ENCODE measurements at places on chromosomes 4 and X.

DNA sequence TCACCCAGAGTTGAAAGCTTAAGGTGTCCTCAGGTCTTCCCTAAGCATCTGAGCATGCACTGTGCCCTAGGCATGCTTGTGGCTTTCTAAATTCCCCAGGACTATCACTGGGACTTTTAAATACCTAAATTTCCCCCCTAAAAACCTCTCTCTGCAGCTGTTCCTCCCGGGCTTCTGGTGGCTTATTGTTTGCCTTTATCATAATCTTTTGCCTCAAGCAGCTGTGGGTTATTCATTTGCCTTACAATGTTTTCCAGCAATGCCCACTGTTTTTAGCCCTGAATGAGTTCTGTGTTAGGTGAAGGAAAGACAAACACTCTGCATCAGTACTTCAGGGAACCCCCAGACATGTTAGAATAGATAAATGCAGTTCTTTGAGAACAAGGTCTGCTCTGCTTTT lies 455.0 kb downstream of the ZIC3 start:
- no peak for DNase-seq

DNA sequence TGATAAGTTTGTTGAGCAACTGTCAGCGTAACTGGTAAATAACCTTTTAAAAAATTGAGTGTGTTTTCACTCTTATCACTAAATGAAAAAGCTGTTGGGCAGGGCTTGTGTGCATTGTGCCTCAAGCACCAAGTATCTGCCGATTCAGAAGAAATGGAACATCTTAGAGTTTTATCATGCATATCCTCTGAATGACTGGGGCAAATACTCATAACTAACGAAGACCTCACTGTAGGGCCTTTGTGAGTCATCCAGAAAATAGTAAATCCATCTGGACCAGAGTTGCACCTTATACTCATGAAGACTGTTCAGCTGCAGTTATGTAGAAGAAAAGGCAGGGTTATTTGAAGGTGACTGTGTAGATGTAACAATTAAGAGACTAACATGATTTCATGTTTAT lies 222.1 kb downstream of the CAMK2D start:
- DNase-seq: no peak

DNA sequence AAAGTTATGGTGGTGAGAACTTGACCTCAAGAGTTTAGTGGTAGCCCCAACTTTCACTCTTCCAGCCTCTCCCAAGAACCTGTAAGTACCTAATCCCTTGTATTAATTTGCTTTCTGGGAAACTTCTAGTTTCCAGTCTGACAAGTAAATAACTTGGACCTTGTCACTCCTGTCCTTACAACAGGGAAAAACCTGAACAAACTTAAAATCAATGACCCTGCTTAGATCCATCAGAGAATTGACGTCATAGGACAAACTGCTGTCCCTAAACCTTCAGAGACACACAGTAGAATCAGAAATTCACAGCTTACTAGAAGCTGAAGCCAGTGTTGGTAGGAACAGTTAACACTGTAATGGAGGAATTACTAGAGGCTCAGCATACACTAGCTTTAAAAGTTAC lies 60.0 kb upstream of the DCLK2 start:
- no peak for DNase-seq

DNA sequence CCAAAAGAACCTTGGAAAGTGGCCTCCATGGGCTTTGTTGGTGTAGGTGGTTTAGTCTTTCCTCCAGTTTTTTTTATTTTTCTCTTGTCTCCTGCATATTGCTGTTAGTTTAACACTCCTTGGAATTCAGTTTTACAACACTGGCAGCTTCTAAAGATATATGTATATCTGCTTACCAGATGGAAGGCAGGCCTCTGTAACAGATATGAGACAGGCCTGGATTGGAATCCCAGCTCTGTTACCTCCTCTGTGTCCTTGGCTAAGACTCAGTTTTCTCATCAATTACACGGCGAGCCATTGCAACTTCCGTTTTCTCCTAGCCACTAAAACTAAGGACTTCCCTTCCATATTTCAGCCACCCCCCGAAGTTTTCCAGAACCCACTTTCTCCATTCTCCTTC lies 133.4 kb upstream of the SMAD1 start:
- no peak for DNase-seq

All from iPS DF 19.7 (cell line).